ENCODE measurements at places on chromosomes 11 and 22.

DNA sequence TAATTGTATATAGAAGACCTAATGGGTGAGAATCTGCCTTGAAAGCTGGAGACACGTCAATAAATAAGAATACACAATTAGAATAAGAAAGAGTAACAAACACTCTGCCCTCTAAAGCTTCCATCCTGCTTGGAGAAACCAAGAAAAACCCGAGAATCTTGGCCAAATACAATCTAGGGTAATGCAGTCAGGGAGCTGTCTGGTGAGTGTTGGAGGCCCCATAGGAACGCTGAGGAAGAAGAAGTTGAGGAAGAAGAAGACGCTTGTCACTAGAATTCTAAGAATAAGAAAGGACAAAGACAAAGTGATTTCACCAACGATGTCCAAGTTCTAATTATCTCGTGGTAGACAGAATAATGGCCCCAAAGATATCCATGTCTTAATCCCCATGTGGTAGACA, 4485.9 kb upstream of the OR11H1 start:
- no peak for DNase-seq

DNA sequence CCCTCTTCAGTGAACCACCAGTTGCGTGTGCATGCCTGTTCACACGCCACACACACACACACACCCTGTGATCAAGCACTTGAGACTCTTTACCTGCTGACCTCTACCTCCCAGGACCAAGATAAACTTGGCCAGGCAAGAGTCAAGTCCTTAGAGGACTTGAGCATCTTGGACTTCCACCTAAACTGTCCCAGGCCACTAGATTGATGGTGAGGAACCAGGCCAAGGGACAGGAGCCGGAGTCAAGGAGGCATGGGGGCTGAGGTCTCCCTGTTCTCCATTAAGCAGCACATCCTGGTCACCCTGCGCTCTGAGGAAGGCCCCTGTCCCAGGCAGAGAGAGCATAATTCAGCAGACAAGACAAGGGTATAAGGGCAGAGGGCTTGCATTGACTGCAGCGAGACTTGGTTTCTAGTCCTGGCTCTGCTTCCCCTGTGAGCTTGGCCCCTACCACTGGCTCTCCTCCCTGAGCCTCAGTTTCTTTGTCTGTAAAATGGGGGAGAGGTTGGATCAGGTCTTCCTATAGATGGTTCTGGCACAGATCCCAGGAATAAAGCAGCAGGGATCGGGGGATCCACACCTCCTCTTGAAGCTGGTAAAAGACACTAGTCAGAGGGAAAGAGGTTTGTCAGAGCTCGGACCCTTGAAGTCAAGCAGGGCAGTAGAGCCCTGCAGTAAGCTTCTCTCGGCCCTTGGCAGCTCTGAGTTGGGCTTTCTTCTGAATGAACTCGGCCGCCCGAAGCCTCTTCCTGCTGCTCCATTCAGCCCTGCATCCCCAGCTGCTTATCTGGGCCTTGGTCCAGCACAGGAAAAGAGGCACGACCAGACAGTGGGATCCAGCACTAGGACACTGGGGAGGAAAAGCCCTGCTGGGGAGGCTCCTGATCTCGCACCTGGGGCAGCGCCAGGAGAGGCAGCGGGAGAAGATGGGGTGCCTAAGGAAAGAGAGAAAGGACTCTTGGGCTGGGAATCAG, 2.0 kb downstream of the CREB3L1 start:
- peak; percentile 79 for DNase-seq

- DNase-seq, result no peak
Observed at GRCh38 chr11:117874910-117875381, 1.5 kb downstream of the FXYD6 start.

DNA sequence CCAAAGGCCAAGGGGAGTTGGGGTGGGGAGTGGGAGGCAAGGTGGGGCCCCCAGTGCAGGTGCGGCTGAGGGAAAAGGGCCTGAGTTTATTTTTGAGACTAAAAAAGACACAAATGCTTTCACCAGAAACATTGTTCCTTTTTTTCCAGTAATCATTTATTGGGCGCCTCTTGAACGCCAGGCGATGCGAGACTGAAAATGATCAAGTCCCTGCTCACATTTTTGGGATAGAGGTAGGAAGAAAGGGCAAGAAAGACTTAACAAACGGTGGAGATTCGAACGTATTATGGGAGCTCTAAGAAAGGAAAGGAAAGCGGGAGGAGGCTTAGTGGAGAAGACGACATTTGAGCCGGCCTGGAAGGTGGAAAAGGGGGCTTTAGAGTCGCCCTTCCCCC, 796 bp upstream of the SF3B2 start:
- DNase-seq, result no peak

DNA sequence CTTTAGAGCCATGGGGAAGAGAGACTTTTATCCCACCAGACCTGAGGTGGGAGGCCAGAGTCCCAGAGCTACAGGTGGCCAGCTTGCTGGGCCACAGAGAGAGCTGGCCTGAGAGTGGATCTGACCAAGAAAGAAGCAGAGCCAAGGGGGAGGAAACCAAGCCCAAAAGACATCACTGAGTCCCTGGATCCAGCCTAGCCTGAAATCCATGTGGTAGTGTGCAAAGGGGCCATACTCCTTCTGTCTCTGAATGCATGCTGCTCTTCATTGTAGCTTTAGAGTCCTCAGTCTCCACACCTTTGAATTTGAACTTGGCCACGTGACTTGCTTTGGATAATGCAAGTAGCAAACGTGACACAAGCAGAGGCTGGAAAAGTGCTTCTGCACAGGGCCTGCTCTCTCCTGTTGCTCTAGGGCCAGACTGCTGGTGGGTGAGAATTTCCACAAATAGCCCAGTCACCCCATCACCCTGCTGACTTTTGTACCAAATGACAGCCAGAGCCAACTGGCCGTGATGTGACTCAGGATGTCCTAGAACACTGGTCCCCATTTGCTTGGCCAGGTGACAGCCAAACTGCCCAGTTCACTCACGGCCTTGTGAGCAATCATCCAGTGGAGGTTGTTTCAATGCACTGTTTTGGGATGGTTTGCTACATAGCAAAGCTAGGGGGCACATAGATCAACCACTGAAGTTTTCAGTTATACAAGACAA, 93.6 kb downstream of the DHCR7 start:
- no peak for DNase-seq

- DNase-seq, result no peak
Observed at GRCh38 chr22:46674367-46674781, 54.2 kb downstream of the GRAMD4 start.

DNA sequence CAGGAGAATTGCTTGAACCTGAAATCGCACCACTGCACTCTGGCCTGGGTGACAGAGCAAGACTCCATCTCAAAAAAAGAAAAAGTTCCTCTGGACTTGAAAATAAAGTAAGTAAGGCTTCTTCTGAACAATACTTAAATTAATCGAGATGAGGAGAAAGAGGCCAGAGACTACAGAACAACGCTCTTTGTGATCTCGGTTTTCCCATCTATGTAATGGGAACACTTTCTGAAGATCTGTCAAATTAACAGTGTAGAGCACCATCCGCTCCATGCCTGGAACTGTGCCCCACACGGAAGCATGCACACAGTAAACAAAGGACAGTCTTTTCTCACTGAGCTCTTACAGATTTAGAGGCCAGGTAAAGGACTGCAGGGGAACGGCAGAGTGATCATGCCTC, 9.1 kb downstream of the AP1B1 start:
- no peak for DNase-seq

DNA sequence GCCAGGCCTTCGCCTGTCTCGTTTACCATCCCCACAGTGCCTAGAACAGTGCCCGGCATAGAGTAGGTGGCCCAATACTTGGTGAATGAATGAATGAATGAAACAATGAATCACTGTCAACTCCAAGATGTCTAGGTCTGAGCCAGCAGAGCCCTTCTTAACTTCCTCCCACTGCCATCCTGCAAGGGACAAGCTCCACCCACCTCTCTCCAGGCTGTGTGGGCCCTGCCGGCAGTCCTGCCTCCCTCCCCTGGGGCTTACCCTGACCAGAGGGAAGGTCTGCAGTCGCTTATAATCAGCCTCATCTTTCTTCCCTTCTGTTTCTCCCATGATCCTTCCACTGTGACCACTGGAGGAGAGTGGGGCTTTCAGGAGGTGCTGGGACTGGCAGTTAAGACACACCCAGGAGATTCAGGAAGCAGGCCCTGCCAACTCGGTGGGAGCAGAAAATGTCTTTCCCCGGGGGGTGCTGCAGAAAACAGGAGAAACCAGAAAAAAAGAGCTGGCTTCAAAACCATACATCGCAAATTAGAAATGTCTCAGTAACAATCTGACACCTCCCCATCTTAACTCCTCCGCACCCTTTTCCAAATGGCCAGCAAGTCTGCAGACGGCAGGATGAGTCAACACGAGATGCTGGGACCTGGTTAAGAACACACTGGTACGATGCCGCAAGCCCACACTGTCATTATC, 11.4 kb downstream of the DNAL4 start:
- peak; percentile 76 for DNase-seq

- no peak for DNase-seq
Observed at GRCh38 chr11:106821291-106821690, 197.0 kb downstream of the GUCY1A2 start.

DNA sequence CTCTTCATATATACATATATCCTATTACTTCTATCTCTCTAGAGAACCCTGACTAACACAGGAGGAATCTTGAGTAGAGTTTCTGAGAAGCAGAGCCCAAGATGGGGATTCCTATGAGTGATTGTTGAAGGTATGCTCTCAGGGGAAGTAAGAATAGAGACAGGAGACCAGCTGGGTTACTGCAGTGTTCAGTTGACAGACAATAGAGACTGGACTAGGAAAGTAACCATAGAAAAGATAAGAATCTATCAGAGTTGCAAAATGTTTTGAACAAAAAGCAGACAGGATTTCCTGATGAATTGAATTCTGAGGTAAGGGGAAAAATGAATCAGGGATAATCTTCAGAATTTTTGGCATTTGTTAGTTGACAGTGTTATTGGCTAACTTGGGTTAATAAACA, 54.4 kb downstream of the SLC17A6 start:
- DNase-seq, result no peak

- no peak for DNase-seq
Observed at GRCh38 chr11:57460758-57461749, 726 bp downstream of the RTN4RL2 start.

DNA sequence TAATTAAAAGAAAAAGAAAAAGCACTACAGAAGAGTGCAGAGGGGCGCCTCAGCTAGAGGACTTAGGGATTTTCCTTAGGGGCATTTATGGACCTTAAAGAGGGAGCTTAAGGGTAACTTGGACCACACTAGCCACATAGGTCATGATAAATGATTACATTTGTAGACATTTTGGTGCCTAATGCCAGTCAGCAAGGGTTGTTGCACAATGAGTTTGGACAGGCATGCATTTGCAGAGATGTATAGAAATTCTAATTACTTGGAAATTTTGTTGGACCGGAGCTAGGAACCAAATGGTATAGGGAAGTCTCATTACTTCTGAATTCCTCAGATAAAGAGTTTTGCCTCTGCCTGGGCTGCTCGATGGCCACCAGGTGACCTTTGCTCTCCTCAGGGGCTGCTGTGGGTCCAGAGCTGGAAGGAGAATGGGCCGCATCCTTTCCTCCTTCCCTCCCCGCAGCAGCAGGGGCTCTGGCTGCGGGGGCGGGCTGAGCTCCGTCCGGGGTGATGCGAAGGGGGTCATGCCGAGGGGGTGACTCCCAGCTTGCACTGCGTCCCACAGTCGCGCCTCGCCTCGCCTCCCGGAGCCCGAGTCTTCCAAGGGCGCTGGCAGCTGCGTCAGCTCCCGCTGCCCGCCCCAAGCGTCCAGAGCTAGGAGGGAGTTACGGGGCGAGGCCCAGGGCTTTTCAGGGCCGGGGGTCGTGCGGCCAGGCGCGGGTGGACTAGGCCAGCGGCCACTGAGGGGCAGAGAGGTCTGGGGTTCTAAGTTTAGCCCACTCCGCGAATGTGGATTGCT, 20.3 kb upstream of the MALAT1 start:
- peak; percentile 87 for DNase-seq

DNA sequence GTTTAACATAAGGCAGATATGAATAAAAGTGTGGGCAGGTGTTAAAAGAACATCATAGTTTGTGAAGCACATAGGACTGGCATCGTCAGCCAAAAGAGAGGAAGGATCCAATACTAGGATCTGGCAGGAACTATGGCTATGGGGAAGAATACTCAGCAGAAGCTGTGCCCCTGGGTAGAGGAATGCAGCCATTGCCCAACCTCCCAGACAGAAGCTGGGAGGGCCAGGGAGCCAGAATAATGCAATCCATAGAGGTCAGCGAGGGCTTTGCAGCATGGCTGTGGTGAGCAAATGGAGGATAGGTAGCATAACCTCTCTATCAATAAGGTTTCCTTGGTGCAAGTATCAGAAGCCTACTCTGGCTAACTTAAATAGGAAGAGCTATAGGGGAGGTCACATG, 11.7 kb upstream of the CSTF3 start:
- DNase-seq, result peak; percentile 39

GRCh38 chr11:1771273-1771672, 7.5 kb upstream of the CTSD start:
- no peak for DNase-seq

DNA sequence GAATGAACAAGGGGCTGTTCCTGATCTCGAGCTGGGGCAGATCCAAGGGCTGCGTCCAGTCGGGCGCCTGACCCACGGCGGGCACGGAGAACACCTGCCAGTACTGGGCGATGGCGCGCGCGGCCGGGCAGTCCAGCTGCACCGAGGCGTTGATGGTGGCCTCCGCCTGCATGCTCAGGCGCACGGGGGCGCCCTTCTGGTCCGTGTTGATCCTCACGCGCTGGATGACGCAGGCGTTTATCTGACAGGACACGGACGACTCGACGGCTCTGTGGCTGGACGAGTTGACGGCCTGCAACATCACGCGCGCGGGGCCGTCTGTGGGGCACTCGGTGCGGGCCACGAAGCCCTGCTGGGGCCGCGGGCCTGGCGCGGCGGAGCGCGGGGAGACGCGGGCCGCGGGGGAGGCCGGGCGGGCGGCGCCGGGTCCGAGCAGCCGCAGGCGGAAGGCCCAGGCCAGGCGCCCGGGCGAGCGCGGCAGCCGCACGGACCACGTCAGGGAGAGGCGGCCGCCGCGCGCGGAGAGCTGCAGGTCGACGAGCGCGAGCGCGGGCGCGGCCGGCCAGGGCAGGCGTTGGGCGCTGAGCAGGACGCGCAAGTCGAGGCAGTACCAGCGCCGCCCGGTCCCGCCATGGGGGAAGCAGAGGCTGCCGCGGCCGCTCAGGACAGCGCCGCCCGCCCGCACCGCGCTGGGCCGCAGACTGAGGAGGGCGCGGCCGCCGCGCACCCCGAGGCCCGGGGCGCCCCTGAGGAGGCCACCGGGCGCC, 511 bp downstream of the PKDREJ start:
- DNase-seq, result peak; percentile 65

GRCh38 chr11:89442801-89443200, 48.4 kb downstream of the NOX4 start:
- DNase-seq, result no peak

Measured in fibroblast of mammary gland (primary cell).